Activated CD4-positive, alpha-beta memory T cell treated with anti-CD3 and anti-CD28 coated beads for 36 hours (primary cell): ENCODE measurements at places on chromosomes 4 and X.

DNA sequence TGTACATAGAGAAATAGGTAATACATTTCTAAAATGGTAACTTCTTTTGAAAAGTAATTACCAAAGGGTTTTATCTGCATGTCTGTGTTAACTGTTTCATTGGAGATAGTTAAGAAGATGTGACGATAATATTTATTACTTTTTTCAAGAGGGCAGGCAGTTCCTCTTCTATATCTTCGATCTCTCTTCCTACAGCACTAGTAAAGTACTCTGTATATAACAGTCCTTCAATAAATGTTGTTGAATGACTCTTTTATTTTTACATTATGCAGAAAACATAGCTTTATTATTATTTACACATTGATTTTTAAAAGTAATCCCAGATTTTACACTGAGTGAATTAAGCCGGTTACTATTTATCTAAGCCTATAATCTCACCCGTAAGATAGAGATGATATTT, 51.8 kb downstream of the TMPRSS11E start:
- no peak overlapping the region for H3K27ac ChIP-seq
- no peaks in the 10 kb centered on the region for H3K27me3 ChIP-seq
- DNase-seq: no peak

DNA sequence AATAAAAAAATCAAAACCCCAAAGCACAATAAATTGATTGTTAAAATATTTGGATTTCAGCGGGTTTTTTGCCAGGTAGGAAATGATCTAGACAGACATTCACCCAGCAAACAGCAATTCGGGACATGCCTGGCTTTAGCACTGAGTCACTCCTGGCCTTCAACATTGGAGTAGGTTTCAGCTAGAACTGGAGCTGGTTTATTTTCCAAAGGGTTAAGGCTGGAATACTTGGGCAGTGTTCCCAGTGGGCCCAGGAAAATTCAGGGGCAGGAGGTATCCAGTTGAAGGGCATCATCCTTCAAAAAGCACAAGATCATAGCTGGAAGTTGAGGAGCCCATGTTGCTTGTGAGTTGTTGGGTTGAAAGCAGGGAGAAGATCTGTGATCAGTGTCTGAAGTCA, 41.0 kb downstream of the TXLNG start:
- no peak overlapping the region for H3K27ac ChIP-seq
- no peak overlapping the region for H3K4me3 ChIP-seq
- H3K4me1 ChIP-seq: peaks cover 21% of the 10 kb centered on the region

- H3K4me1 ChIP-seq: no peaks in the 10 kb centered on the region
- no peak overlapping the region for H3K27ac ChIP-seq
These were observed 1040.0 kb downstream of the FAT4 start for GRCh38 chr4:126354784-126355183.

DNA sequence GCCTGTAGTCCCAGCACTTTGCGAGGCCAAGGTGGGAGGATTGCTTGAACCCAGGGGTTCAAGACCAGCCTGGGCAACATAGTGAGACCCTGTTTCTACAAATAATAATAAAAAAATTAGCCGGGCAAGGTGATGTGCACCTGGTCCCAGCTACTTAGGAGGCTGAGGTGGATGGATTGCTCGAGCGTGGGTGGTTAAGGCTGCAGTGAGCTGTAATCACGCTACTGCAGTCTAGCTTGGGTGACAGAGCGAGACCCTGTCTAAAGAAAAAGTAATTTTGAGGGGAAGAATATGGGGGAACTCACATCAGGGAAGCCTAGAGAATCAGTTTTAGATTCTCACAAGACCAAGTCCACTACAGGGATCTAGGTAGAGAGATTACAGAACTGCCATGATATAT, 28.9 kb upstream of the LCORL start:
- no peak overlapping the region for H3K4me3 ChIP-seq
- H3K27ac ChIP-seq: no peak overlapping the region
- no peak for DNase-seq

DNA sequence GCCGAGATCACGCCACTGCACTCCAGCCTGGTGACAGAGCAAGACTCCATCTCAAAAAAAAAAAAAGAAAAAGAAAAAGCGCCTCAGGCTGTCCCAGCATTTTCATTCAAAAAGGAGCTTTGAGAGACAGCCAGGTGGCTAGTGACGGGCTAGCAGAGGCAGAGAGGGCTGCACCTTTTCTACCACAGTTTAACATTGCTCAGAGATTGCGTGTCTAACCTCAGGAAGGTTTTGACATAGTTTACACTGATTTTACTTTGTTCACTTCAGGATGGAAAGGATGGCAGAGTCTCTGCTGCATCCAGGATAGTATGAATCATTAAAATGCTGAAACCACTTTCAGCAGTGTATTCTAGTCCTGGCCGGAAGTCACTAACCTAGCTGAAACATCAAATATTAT, 28.1 kb downstream of the ZFP42 start:
- H3K36me3 ChIP-seq: no peaks in the 10 kb centered on the region
- DNase-seq: no peak
- no peak overlapping the region for H3K4me3 ChIP-seq
- H3K27me3 ChIP-seq: no peaks in the 10 kb centered on the region
- H3K27ac ChIP-seq: no peak overlapping the region

- no peaks in the 10 kb centered on the region for H3K27me3 ChIP-seq
- no peaks in the 10 kb centered on the region for H3K4me1 ChIP-seq
- H3K4me3 ChIP-seq: no peak overlapping the region
- no peak for DNase-seq
These were observed 34.9 kb downstream of the SEL1L3 start for GRCh38 chr4:25827897-25828296.

DNA sequence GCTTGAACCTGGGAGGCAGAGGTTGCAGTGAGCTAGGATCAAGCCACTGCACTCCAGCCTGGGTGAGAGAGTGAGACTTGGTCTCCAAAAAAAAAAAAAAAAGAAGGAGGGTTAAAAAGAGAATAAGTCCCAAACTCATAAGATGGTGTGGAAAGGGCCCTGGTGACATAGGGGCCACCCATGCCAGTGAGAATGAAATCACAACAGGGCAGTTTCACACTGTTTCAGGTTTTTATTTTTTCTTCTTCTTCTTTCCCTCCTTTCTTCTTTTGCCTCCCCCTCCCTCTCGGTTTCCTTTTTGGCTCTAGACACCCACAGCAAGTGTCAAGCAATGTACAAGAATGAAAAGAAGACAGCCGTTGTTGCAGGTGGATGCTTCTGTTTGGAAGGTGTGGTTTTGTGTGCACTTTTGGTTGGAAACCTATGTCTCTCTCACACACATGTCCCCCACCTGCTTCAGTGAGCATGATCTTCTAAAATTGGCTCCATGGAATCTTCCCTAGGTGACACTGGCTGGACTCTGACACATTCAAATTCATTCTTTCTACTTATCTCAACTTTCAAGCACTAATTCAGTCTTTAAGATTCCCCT, 14.4 kb upstream of the TLR8 start:
- H3K27me3 ChIP-seq: no peaks in the 10 kb centered on the region
- H3K4me3 ChIP-seq: no peak overlapping the region
- H3K4me1 ChIP-seq: peaks cover 18% of the 10 kb centered on the region
- DNase-seq: no peak
- H3K36me3 ChIP-seq: no peaks in the 10 kb centered on the region

DNA sequence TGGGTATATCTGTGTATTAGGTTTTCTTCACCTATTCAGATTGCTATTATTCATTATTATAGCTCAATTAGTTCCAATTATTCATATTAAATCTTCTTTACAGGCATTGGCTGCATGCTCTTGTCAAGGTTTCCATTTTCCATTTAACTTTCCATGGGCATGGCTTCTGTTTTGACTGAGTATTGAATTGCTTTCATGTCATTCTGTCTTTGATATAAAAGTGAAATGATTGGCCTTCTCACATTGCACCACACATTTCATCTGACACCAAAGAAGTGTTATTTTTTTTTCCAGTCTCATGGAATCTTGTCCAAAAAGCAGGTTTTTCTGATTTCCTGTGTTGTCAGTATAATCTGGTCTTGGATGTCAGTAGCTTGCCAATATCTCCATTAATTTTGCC, 1244.3 kb downstream of the RAPGEF2 start:
- no peak overlapping the region for H3K27ac ChIP-seq
- H3K4me3 ChIP-seq: no peak overlapping the region
- H3K4me1 ChIP-seq: no peaks in the 10 kb centered on the region
- no peaks in the 10 kb centered on the region for H3K27me3 ChIP-seq
- no peak for DNase-seq

DNA sequence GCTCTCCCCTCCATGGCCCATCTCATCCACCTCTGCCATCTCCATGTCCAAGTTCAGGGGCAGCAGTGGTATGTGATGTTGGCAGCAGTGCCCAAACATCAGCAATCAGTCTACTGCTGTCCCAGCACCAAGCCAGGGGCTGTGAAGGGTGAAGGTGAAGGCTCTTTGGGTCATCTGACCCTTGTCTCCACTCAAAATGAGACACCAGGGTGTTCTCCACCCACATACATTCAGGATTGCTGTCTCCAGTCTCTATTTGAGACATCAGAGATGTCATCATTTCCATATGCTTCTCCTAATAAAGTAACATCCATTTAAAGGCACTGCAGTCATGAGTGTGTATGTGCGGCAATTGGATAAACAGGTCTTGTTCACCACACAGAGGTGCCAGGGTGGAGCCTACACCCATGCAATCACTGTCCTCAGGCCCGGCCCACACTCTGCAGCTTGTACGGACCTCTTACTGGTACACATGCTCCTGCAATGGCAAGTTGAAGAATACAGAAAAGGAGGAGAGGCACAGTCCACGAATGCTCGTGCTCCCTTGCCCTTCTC, 22.2 kb downstream of the MAML3 start:
- DNase-seq: no peak
- H3K27me3 ChIP-seq: peaks cover 3% of the 10 kb centered on the region
- H3K36me3 ChIP-seq: no peaks in the 10 kb centered on the region
- peaks cover 3% of the 10 kb centered on the region for H3K4me1 ChIP-seq
- H3K4me3 ChIP-seq: no peak overlapping the region

- no peaks in the 10 kb centered on the region for H3K4me1 ChIP-seq
- no peak overlapping the region for H3K27ac ChIP-seq
- no peaks in the 10 kb centered on the region for H3K36me3 ChIP-seq
- no peak for DNase-seq
These were observed 61.5 kb downstream of the CORIN start for GRCh38 chr4:47776353-47776752.

GRCh38 chrX:136015016-136015415, 29.8 kb downstream of the SLC9A6 start:
- no peaks in the 10 kb centered on the region for H3K27me3 ChIP-seq
- no peak for DNase-seq
- no peaks in the 10 kb centered on the region for H3K4me1 ChIP-seq
- H3K27ac ChIP-seq: no peak overlapping the region

GRCh38 chr4:144575181-144575580, 70.8 kb upstream of the HHIP start:
- H3K36me3 ChIP-seq: no peaks in the 10 kb centered on the region
- no peaks in the 10 kb centered on the region for H3K27me3 ChIP-seq
- H3K27ac ChIP-seq: no peak overlapping the region
- DNase-seq: no peak

DNA sequence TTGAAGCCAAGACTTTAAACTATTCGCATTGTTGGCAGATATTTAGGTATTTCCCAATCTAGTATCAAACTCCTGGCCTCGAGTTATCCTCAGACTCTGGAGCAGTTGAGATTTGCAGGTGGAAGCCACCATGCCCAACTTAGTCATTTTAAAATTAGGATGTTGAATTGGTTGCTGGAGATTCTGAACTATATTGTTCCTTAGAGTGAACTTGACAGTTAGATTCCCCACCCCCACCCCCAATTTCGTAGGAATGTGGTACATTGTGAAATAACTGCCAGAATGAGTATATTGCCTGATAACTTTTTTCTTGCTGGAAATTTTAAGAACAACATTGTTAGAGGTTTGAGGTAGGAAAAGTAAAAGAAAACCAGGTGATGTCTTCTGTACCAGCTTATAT, 2.3 kb downstream of the NOCT start:
- DNase-seq: no peak
- H3K27ac ChIP-seq: peak overlapping the region; percentile 42
- peak overlapping the region; percentile 6 for H3K4me3 ChIP-seq
- H3K4me1 ChIP-seq: peaks cover 51% of the 10 kb centered on the region
